Effector memory CD8-positive, alpha-beta T cell (primary cell): ENCODE measurements at places on chromosomes 1 and 21.
A peak's percentile ranks its signal among the peaks of the same experiment; 100 is the strongest.

DNA sequence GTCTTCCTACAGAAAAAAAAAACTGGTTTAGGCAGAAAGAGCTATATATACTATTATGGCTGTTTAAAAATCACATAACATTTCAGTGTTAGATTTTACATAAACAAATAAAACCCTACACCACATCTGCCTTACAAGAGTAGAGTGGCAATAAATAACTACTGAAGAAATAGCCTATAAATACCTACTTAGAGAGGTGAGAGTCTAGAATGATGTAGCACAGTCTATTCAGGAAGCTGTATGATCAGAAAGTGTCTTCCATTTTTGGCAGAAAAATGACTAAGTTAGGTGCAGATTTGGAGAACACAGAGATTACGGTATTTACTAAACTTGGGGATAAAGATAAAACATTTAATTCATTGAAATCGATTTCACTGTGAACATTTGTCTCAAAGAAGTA lies 75.5 kb downstream of the VAV3 start:
- H3K4me3 ChIP-seq = no peak overlapping the region
- no peaks in the 10 kb centered on the region for H3K36me3 ChIP-seq
- peak overlapping the region; percentile 3 for H3K27ac ChIP-seq
- H3K27me3 ChIP-seq = no peaks in the 10 kb centered on the region
- DNase-seq = no peak
- peaks cover 31% of the 10 kb centered on the region for H3K4me1 ChIP-seq

GRCh38 chr1:234583755-234584419 lies 26.1 kb downstream of the IRF2BP2 start:
- no peak overlapping the region for H3K27ac ChIP-seq
- no peak for DNase-seq
- no peak overlapping the region for H3K4me3 ChIP-seq
- H3K36me3 ChIP-seq = no peaks in the 10 kb centered on the region
- H3K4me1 ChIP-seq = no peaks in the 10 kb centered on the region

- peaks cover 6% of the 10 kb centered on the region for H3K27me3 ChIP-seq
- no peaks in the 10 kb centered on the region for H3K36me3 ChIP-seq
- no peaks in the 10 kb centered on the region for H3K4me1 ChIP-seq
Observed at GRCh38 chr21:42630626-42631025, 22.8 kb upstream of the PDE9A start.

DNA sequence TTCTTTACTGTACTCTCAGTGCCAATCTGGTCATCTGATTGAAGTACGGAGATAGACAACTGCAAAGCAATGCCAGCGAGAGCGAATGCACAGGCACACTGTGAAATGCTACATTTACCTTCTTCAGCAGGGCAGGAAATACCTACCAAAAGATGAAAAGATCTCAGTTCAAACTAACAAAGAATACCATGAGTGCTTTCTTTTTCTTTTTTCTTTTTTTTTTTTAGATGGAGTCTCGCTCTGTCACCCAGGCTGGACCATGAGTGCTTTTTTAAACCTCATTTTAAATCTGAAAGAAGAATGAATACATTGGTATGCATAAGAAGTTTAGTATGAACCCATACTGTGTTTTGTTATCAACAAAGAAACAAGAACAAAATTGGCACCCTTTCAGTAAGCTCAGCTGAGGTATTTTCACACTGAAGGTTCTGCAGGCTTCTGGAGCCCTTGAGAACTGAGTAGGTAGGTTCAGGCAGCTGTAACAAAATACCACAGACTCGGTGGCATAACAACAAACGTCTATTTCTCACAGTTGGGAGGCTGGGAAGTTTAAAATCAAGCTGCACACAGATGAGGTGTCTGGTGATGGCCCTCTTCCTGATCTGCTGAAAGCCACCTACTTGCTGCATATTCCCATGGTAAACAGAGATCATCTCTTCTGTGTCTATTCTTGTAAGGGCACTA lies 1.7 kb upstream of the CHI3L2 start:
- peak overlapping the region; percentile 84 for H3K27ac ChIP-seq
- no peaks in the 10 kb centered on the region for H3K27me3 ChIP-seq
- DNase-seq = no peak
- peaks cover 64% of the 10 kb centered on the region for H3K4me1 ChIP-seq
- peak overlapping the region; percentile 81 for H3K4me3 ChIP-seq
- H3K36me3 ChIP-seq = peaks cover 11% of the 10 kb centered on the region

- H3K4me1 ChIP-seq = peaks cover 28% of the 10 kb centered on the region
- peak; percentile 20 for DNase-seq
- H3K27ac ChIP-seq = no peak overlapping the region
- H3K36me3 ChIP-seq = peaks cover 5% of the 10 kb centered on the region
- H3K27me3 ChIP-seq = no peaks in the 10 kb centered on the region
Observed at GRCh38 chr1:202274611-202275010, 67.1 kb downstream of the UBE2T start.

- no peak overlapping the region for H3K4me3 ChIP-seq
- H3K27me3 ChIP-seq = peaks cover 55% of the 10 kb centered on the region
- H3K27ac ChIP-seq = no peak overlapping the region
Observed at GRCh38 chr1:156379420-156380165, 10.6 kb downstream of the RHBG start.

DNA sequence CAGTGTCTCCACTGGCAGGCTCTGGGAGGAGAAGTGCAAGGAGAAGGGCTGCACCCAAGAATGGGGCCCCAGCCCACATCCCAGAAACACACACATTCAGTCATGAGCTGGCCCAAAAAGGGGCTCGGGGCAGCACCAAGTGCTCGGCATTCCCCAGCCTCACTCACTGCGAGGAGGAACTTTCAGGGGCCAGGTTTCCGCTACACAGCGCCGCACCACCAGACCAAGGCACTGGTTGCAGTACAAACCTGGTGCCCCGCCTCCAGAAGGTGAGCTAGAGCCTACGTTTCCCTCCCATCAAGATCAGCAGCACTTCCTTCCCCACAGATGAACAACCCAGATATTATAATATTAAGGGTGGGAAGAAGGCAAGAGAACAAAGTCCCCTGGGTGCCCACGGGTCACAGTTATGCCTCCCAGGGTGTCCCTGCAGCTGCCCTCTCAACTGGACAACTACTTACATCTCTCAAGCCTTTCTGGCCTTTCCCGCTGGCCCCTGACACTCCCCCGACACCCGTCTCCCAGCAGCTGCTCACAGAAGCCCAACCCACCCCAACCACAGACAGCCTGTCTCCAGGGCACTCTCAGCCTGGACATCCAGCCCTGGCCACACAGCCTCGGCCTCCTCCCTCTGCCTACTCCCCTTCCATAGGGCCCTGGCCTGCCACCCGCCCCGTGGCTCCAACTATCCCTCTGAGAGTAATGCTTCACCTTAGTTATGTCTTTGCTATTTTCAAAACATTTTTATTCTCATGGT lies 3.8 kb downstream of the PBXIP1 start:
- H3K4me3 ChIP-seq = peak overlapping the region; percentile 95
- no peaks in the 10 kb centered on the region for H3K27me3 ChIP-seq
- H3K4me1 ChIP-seq = peaks cover 65% of the 10 kb centered on the region
- peak overlapping the region; percentile 99 for H3K27ac ChIP-seq

- no peaks in the 10 kb centered on the region for H3K27me3 ChIP-seq
- no peak overlapping the region for H3K4me3 ChIP-seq
- H3K4me1 ChIP-seq = peaks cover 7% of the 10 kb centered on the region
- H3K36me3 ChIP-seq = no peaks in the 10 kb centered on the region
- H3K27ac ChIP-seq = no peak overlapping the region
Observed at GRCh38 chr1:25688390-25689119, 72.0 kb downstream of the MAN1C1 start.

DNA sequence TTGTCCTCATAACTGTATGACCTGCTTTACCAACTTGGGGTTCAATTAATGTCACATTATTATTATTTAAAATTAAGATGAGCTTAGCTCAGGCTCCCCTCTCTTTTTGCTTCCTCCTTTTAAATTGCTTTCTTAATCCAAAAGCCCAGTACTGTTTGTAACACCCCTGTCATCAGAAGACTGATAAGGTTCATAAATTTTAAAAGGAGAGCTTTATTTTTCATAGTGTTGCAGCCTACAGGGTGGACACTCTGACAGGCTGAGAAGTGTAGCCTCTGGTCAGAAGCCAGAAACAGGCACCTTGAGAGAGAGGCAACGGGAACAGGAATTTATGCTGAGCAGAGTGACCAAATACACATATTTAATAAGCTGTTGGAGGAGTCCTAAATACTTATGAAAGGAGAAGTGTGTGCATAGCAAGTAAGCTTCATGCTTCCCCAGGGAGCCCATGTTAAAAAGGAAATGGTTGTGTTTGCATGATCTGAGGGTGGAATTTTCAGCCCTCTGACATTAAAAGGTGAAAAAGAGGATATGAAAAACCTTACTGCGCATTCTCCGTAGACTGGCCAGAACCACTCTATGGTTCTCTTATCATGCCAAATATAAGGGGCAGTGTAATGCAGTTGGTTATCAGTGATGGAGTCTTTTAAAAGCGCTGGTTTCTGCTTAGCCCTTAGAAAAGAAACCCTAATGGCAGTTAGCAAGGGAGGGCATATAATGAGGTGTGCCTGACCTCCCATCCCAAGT lies 30.5 kb upstream of the FGGY start:
- DNase-seq = no peak
- peaks cover 28% of the 10 kb centered on the region for H3K27me3 ChIP-seq
- H3K4me3 ChIP-seq = no peak overlapping the region
- peaks cover 4% of the 10 kb centered on the region for H3K4me1 ChIP-seq

DNA sequence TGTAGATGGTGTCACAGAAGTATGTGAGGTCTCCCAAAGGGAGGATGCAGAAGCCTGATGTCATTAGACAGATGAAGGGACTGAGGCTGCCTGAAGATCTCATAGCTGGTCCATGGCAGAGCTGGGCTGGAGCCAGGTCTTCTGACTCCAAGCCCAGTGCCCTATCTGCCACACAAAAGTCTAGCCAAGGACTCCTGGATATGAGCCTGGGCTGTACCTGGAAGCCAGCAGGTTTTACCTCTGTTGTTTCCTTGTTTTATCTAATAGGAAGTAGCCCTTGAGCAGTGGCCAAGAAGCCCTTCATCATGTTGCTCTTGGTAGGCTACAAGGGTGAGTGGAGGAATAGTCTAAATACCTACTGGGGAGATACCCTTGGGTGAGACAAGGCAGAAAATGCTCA lies 74.4 kb upstream of the SLC44A3 start:
- DNase-seq = no peak
- no peak overlapping the region for H3K27ac ChIP-seq
- peaks cover 5% of the 10 kb centered on the region for H3K36me3 ChIP-seq
- H3K4me3 ChIP-seq = no peak overlapping the region

- no peak for DNase-seq
- no peaks in the 10 kb centered on the region for H3K36me3 ChIP-seq
- no peak overlapping the region for H3K4me3 ChIP-seq
- H3K27ac ChIP-seq = no peak overlapping the region
- H3K4me1 ChIP-seq = no peaks in the 10 kb centered on the region
Observed at GRCh38 chr1:179586107-179586823, 5.4 kb upstream of the TDRD5 start.

- no peak overlapping the region for H3K27ac ChIP-seq
- no peaks in the 10 kb centered on the region for H3K36me3 ChIP-seq
- DNase-seq = no peak
- H3K4me3 ChIP-seq = no peak overlapping the region
- no peaks in the 10 kb centered on the region for H3K4me1 ChIP-seq
Observed at GRCh38 chr21:23699402-23699801, 1907.9 kb downstream of the MRPL39 start.

GRCh38 chr1:116708255-116708900 lies 40.8 kb upstream of the IGSF3 start:
- H3K36me3 ChIP-seq = no peaks in the 10 kb centered on the region
- DNase-seq = no peak
- peaks cover 40% of the 10 kb centered on the region for H3K27me3 ChIP-seq
- no peak overlapping the region for H3K27ac ChIP-seq
- H3K4me1 ChIP-seq = no peaks in the 10 kb centered on the region

GRCh38 chr1:182368358-182368757 lies 23.2 kb downstream of the GLUL start:
- no peak overlapping the region for H3K27ac ChIP-seq
- no peaks in the 10 kb centered on the region for H3K4me1 ChIP-seq
- DNase-seq = no peak
- no peak overlapping the region for H3K4me3 ChIP-seq
- peaks cover 8% of the 10 kb centered on the region for H3K27me3 ChIP-seq

DNA sequence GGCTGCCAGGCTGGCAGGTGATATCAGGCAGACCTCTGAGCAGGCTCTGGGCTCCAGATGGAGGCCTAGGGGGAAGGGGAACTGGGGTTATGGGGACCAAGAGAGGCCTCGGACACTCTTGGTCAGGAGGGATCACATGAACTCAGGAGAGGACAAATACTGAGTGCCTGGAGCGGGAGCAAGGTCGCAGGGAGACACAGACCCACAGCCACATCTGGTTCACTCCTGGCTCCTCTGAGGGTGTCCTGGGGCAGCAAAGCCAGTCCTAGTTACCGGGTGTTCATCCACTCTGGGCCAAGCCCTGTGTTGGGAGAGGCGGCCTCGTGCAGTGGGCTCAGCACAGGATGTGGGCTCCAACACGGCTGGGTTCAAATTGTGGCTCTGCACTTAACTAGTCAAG lies 239.0 kb downstream of the PTPRU start:
- H3K4me1 ChIP-seq = no peaks in the 10 kb centered on the region
- DNase-seq = no peak
- H3K27me3 ChIP-seq = peaks cover 70% of the 10 kb centered on the region
- no peaks in the 10 kb centered on the region for H3K36me3 ChIP-seq

DNA sequence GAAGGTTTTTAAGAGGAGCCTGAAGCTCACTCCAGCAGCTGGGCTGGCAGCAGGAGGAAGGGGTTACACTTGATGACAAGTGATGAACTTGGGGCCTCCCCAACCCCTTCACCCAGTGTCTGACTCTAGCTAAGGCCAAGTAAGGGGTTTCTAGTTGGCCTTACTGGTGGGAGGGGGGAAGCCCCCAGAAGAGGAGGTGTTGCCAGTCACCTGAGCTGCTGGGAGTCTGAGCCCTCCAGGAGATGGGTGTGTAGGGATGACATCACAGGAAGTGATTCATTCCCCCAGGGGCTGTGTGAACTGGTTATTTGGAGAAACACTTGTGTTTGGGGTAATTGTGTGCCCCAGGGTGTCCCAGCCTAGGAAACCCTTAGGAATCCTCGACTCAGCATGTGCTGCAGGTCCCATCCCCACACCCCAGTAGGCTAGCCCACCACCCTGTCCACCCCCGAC lies 3.1 kb downstream of the PADI1 start:
- H3K4me1 ChIP-seq = peaks cover 36% of the 10 kb centered on the region
- peaks cover 3% of the 10 kb centered on the region for H3K36me3 ChIP-seq
- no peak overlapping the region for H3K4me3 ChIP-seq
- DNase-seq = peak; percentile 21

- no peaks in the 10 kb centered on the region for H3K36me3 ChIP-seq
- no peak for DNase-seq
- peaks cover 85% of the 10 kb centered on the region for H3K27me3 ChIP-seq
- H3K4me1 ChIP-seq = no peaks in the 10 kb centered on the region
- H3K4me3 ChIP-seq = no peak overlapping the region
Observed at GRCh38 chr1:38273196-38273804, 226.7 kb upstream of the POU3F1 start.

DNA sequence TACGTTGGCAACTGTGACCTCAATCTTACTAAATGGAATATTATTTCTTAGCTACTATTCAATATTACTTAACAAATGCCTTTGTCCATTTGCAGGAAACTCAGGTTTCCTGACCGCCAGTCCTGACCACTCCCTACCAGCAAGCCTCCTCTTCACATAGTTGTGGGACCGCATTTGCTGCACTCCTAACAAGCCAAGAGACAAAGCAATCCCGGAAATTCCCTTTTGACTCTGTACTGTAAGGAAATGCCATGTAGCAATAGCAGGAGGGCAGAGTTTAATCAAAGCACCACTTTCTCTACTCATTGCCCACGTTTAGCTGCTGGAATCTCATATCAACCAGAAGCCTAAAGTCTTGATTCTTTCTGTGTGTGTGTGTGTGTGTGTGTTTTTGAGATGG lies 28.1 kb upstream of the ACBD6 start:
- DNase-seq = no peak
- H3K36me3 ChIP-seq = peaks cover 5% of the 10 kb centered on the region

GRCh38 chr1:198492872-198493271 lies 47.6 kb downstream of the ATP6V1G3 start:
- H3K36me3 ChIP-seq = no peaks in the 10 kb centered on the region
- H3K27me3 ChIP-seq = no peaks in the 10 kb centered on the region
- DNase-seq = no peak
- H3K4me3 ChIP-seq = no peak overlapping the region
- peaks cover 5% of the 10 kb centered on the region for H3K4me1 ChIP-seq
